ENCODE measurements at places on chromosomes 1 and 21.

DNA sequence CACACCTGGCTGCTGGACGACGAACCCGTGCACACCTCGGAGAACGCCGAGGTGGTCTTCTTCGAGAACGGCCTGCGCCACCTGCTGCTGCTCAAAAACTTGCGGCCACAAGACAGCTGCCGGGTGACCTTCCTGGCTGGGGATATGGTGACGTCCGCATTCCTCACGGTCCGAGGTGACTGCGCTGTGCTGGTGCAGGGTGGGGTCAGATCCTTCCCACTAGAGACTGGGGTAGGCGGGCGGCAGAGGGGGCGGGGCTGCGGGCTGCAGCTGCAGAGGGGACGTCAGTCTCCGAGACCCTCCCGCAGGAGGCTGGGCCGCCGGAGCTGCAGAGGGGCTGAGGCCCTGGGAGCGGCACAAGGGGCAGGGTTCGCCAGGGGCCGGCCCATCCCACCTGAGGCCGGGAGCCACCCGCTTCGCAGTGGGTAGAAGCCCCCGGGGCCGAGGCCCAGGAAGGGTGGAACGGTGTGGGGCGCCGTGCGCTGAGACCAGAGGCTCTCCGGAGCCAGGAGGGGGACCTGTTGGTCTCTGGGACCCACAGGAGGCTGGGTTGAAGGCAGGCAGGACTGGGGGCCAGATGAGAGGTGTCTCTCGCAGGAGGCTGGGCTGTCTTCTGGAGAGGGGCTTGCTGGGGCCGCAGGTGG, 90.6 kb downstream of the TRIM11 start:
- no peak for DNase-seq

GRCh38 chr1:216688127-216688657, 35.0 kb downstream of the ESRRG start:
- no peak for DNase-seq

DNA sequence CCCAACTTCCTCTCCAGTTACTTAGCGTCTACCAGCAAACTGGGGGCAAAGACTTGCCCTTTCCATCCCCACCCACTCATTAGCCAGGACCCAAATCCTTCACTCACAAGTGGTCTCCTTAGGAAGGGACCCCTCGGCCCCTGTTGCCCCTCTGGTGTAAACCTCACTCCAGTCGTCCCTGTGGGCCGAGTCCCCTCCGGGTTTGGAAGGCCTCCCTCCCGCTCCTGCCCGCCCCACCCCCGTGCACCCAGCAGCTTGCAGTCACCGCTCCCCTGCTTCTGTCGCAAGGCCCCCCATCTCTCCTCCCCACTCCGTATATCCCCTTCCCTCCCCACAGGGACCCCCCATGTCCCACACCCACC, 1.2 kb downstream of the EFHD2 start:
- no peak for DNase-seq

DNA sequence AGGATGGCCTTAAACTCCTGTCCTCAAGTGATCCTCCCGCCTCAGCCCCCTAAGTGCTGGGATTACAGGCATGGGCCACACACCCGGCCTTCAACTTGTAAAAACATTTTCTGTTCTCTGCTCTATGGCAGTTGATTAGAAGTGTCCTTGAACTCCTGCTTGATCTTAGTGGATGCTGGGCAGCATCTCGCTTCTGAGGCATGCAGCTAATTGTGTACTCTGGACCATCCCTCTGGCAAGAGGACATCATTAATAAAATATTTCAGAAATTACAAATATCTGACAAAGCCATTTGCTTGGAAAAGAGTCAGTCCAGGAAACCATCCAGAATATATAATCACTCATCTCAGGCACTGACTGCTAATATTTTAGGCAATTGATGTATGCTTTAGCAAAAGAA, 8.1 kb downstream of the NGF start:
- no peak for DNase-seq

- no peak for DNase-seq
Measured at GRCh38 chr1:43932786-43933385, 715 bp upstream of the ARTN start.
